ENCODE measurements at places on chromosomes 4 and X.

DNA sequence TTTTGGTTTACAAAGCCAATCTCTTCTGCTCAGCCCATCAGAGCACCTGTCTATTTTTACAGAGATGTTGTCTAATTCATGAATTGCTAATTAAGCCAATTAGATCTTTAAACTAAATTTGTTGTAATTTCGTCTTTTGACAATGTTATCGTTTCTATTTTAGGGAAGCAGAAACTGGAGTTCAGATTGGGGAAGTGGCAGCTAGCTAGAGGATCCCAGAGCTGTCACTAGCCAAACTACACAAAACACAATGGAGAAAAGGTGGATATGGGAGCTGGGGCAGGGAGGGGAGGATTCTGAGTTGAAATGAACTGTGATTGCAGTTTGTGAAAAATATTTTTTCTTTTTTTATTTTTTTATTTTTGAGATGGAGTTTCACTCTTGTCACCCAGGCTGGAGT lies 35.8 kb downstream of the CASP3 start:
- no peak for DNase-seq

GRCh38 chr4:122531038-122531437 lies 74.5 kb upstream of the IL2 start:
- no peak for DNase-seq

DNA sequence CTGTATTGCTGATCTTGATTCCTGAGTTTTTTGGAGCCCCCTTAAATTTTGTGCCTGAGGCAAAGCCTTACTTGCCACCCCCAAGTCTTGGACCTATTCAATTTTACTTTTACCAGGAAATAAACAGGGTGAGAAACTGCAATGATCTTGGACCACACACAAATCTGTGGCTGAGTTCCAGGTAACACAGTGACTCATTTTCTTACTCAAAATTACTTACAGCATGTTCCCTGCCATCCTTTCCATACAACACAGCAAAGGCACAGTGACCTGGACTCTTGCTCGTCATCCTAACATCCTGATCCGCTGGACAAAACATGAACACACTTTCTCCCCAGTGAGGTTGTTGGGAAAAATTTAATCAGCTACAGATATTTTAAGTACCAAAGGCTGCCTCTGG lies 60.7 kb upstream of the S100G start:
- no peak for DNase-seq

- DNase-seq, result no peak
Measured at GRCh38 chr4:61143461-61143860, 56.7 kb upstream of the ADGRL3 start.

GRCh38 chrX:152847281-152847680 lies 16.4 kb downstream of the NSDHL start:
- DNase-seq, result no peak

DNA sequence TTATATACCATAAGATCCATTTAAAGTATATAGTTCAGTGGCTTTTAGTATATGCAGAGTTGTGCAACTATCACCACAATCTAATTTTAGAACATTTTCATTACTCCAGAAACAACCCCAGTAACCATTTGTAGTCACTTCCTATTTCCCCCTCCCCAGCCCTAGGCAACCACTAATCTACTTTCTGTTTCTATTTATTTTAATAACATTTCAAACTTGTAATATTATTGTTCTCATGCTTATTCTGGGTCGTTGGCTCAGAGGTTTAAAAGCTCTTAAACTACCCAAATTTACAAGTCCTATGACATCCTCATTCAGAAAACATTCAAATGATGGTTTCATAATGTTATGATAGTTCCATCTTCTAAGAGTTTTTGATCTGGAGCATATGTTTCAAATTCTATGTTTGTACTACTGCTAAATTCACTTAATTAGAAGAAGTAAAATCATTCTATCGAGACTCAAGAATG lies 18.4 kb downstream of the XIAP start:
- DNase-seq, result no peak

- no peak for DNase-seq
Measured at GRCh38 chr4:112848911-112849310, 200.5 kb upstream of the ANK2 start.

- DNase-seq, result no peak
Measured at GRCh38 chrX:110987292-110987691, 108.7 kb upstream of the PAK3 start.

GRCh38 chr4:85402371-85402770 lies 72.6 kb upstream of the ARHGAP24 start:
- DNase-seq, result no peak

DNA sequence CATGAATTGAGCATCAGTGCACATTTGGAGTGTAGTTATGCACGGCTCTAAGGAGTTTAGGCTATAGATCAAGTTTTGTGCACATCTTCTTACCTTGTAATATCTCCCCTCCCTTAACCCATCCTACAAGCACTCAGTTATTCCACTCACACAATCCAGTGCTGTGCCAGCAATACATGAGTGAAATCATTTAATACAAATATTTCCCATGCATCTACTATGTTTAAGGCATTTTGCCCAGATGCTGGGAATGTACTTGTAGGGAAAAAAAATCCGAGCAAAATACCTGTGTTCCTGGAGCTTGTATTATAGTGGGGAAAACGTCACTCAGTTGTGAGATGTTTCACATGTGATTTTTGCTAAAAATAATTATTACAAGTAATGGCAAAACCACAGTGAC lies 191.6 kb upstream of the LDB2 start:
- DNase-seq, result no peak

- DNase-seq, result no peak
Measured at GRCh38 chr4:143597276-143597675, 83.8 kb downstream of the SMARCA5 start.

DNA sequence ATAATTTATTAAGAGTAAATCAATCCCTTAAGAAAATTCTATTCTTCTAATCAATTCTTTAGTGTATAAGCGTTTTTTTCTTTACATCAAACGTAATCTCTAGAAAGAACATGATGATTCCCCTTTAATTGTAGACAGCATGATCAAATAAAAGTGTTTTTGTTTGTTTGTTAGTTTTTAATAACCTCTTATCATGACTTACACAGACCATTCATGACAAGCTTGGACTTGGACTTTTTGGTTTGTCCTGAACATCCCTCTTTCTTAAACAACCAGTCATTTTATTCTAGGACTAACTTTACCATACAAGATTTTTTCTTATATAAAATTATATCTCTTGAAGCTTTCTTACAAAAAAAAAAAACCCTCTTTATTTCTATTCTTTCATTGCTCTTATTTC lies 344.6 kb upstream of the SPOCK3 start:
- no peak for DNase-seq

DNA sequence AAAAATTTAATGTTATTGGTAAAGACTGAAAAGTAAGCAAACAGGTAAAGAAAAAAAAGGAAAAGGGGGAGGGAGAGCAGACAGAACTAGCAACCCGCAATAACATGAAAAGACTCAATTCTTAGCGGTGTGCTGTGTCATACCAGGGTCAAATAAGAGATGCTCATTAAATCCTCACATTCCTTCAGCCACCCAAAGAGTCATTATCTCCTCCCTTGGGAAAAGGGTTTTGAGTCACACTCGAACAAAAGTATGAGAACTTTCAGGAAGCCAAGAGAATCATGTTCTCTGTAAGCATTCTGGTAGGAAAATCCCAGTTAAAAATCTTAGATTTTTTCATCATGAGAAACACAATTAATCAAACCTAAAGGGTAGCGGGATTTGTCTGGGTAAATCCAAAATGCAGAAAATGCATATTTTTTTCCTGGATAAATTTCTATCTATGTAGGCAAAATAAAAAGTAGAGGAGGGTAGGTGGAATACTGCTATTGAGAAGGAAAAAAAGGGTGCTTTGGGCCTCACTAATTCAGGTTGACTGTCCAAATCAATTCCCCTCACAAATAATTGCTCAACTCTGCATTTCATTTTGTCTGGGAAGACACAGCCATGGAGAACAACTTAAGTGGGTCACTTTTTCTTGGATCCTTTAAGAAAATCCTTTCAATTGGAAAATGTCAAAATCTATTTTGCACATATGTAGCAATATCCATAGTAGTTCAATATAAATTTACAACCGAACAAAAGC lies 23.2 kb downstream of the TNIP3 start:
- DNase-seq, result no peak
